ENCODE measurements at places on chromosomes 16 and 17. TPM values are rescaled to one million over a fixed set of nuclear protein-coding genes. Genes with fewer than 3 reads are reported as not detected.

The HELZ gene
- total RNA-seq: 41.5 TPM

The CACNG1 gene
- 112 TPM for total RNA-seq

The RBBP6 gene
- total RNA-seq: 21.6 TPM

The TPSB2 gene
- total RNA-seq: 0.89 TPM

The CX3CL1 gene
- total RNA-seq: 2.5 TPM

The PRR35 gene
- total RNA-seq: 0.13 TPM

The ABI3 gene
- total RNA-seq: 3.1 TPM

The HCRT gene
- 0.13 TPM for total RNA-seq

The PRSS33 gene
- not detected for total RNA-seq

The OTOP2 gene
- total RNA-seq: not detected

DNA sequence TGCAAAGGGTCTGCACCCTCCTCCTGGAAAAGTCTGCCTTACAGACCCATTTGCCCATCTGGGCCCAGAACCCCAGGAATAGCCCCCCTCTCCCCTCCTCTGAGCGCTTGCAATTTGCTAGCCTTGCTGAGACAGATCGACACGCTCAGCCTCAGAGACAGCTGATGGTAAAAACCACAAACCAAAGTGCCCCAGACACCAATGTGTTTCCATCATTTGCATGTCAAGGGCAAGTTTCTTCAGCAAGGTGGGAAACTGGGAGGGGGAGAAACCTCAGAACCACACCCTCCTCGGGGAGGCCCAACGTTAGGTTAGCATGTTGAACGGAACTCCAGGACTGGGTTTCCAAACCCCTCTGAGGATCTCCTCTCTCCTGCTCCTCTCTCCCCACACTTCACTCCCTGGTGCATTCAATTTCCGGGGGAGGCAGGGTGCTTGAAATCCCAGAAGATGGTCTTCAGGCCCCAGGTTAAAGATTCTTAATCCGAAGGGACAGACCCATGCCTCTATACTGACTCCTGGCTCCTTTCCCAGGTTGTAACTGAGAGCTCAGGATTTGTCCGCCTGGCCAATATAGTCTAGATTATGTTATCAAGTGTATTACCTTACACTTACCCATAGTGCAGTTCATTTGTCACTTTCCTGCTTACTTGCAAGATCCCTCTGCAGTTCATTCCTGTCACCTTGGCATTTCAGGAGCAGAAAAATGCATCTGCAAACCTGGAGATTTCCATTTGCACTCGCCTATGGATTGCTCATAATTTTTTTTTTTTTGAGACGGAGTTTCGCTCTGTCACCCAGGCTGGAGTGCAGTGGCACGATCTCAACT lies 1.3 kb upstream of the CUEDC1 start:
- no peak for DNase-seq
- H3K4me1 ChIP-seq: peaks cover 34% of the 10 kb centered on the region
- H3K27ac ChIP-seq: no peak overlapping the region
- peaks cover 5% of the 10 kb centered on the region for H3K36me3 ChIP-seq
- no peak overlapping the region for H3K4me3 ChIP-seq

- no peaks in the 10 kb centered on the region for H3K4me1 ChIP-seq
- H3K27me3 ChIP-seq: no peaks in the 10 kb centered on the region
- H3K27ac ChIP-seq: no peak overlapping the region
- H3K4me3 ChIP-seq: no peak overlapping the region
- no peaks in the 10 kb centered on the region for H3K36me3 ChIP-seq
Observed at GRCh38 chr16:82867485-82867884, 240.7 kb downstream of the CDH13 start.

GRCh38 chr17:30302241-30302640 lies 10.5 kb upstream of the BLMH start:
- DNase-seq: no peak
- H3K4me1 ChIP-seq: no peaks in the 10 kb centered on the region
- H3K27ac ChIP-seq: no peak overlapping the region
- no peaks in the 10 kb centered on the region for H3K27me3 ChIP-seq

DNA sequence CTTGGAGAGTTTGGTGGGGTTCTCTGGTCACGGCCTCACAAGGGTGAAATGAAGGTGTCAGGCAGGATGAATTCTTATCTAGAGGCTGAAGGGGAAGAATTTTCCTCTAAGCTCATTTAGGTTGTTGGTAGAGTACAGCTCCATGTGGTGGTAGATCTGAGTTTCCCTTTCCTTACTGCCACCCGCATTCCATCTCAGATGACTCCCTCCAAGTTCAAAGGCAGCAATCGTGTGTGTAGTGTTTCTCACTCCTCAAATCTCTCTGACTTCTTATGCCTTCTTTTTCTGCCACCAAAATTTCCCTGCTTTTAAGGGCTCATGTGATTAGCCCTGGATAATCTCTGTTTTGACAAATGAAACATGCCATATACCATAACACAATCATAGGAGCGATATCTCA lies 135.5 kb upstream of the MYOCD start:
- DNase-seq: no peak
- no peak overlapping the region for H3K4me3 ChIP-seq
- no peak overlapping the region for H3K27ac ChIP-seq
- H3K27me3 ChIP-seq: no peaks in the 10 kb centered on the region

- peaks cover 78% of the 10 kb centered on the region for H3K4me1 ChIP-seq
- no peaks in the 10 kb centered on the region for H3K27me3 ChIP-seq
- DNase-seq: no peak
- peak overlapping the region; percentile 60 for H3K27ac ChIP-seq
Observed at GRCh38 chr17:38453951-38454421, 25.7 kb downstream of the ARHGAP23 start.

GRCh38 chr17:2187758-2188157 lies 115.8 kb downstream of the SMG6 start:
- H3K36me3 ChIP-seq: peaks cover 40% of the 10 kb centered on the region
- no peak for DNase-seq
- H3K4me1 ChIP-seq: peaks cover 37% of the 10 kb centered on the region
- H3K27me3 ChIP-seq: no peaks in the 10 kb centered on the region
- H3K27ac ChIP-seq: peak overlapping the region; percentile 29
- H3K4me3 ChIP-seq: no peak overlapping the region

DNA sequence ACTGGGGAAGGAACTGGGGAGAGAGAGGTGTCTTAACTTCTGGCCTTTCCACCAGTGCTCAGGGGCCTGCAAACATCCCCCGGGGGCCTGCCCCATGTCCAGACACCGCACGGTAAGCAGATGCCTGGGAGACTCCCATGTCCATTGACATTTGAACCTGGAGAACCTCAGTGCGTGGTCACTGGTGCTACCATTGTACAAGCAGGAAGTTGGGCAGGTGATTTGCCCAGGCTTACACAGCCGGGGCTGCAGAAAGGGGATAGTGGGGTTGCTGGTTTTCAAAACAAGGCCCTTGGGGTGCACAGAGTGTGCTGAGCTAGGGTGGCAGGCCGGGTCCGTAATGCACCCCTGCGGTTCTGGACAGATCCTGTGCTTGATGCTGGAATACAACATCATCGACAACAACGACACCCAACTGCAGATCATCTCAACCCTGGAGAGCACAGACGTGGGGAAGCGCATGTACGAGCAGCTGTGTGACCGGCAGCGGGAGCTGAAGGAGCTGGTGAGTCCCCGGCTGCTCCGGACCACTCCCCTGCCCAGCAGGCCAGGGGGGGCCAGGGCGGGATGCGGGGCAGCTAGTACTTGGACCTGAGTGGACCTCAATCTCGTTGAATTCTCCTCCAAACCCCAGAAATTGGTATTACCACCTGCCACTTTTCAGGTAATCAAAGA lies 77.7 kb upstream of the PLCG2 start:
- no peak overlapping the region for H3K4me3 ChIP-seq
- H3K36me3 ChIP-seq: peaks cover 63% of the 10 kb centered on the region
- no peak for DNase-seq
- H3K4me1 ChIP-seq: peaks cover 24% of the 10 kb centered on the region

- peak within 1 kb of the TSS; percentile 59 for H3K4me3 ChIP-seq
- peaks cover 2% of the 10 kb centered on the region for H3K27me3 ChIP-seq
- peaks cover 14% of the 10 kb centered on the region for H3K4me1 ChIP-seq
- DNase-seq: peak; percentile 92
Observed at GRCh38 chr17:50507871-50508572, at the start of gene MYCBPAP. MYCBPAP (plus strand) TSS chr17:50508439; CDS start chr17:50508675, 236 bp downstream.

GRCh38 chr16:1940273-1941161 lies 2.5 kb downstream of the MSRB1 start:
- DNase-seq: no peak
- H3K36me3 ChIP-seq: peaks cover 37% of the 10 kb centered on the region
- no peaks in the 10 kb centered on the region for H3K27me3 ChIP-seq
- peak overlapping the region; percentile 42 for H3K27ac ChIP-seq
- no peak overlapping the region for H3K4me3 ChIP-seq
- peaks cover 28% of the 10 kb centered on the region for H3K4me1 ChIP-seq

DNA sequence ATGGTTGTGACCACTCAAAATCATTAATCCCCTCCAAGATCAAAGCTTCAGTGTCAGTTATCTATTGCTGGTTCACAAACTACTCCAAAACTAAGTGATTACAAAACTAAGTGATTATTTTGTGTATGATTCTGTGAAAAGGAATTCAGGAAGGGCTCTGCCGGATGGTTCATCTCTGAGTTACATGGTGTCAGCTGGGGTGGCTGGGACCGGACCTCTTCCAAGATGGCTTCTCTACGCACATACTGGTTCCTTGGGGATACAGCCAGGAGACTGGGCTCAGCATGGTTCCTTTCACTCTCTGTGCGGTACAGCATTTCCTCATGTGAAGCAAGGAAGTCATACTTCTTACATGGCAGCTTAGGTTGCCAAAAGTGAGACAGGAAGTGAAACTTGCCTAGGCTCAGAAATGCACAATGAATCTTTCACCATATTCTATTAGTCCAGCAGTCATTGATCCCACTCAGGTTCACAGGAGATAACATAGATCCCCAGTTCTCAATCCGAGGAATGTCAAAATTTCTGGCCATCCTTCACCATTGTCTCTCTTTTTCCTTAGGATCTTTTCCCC lies 97.9 kb upstream of the IRX6 start:
- no peak overlapping the region for H3K27ac ChIP-seq
- no peak for DNase-seq
- no peaks in the 10 kb centered on the region for H3K4me1 ChIP-seq

GRCh38 chr16:27820646-27821345 lies 242.7 kb downstream of the GSG1L start:
- DNase-seq: no peak
- H3K27ac ChIP-seq: no peak overlapping the region
- H3K27me3 ChIP-seq: peaks cover 11% of the 10 kb centered on the region
- no peaks in the 10 kb centered on the region for H3K36me3 ChIP-seq

DNA sequence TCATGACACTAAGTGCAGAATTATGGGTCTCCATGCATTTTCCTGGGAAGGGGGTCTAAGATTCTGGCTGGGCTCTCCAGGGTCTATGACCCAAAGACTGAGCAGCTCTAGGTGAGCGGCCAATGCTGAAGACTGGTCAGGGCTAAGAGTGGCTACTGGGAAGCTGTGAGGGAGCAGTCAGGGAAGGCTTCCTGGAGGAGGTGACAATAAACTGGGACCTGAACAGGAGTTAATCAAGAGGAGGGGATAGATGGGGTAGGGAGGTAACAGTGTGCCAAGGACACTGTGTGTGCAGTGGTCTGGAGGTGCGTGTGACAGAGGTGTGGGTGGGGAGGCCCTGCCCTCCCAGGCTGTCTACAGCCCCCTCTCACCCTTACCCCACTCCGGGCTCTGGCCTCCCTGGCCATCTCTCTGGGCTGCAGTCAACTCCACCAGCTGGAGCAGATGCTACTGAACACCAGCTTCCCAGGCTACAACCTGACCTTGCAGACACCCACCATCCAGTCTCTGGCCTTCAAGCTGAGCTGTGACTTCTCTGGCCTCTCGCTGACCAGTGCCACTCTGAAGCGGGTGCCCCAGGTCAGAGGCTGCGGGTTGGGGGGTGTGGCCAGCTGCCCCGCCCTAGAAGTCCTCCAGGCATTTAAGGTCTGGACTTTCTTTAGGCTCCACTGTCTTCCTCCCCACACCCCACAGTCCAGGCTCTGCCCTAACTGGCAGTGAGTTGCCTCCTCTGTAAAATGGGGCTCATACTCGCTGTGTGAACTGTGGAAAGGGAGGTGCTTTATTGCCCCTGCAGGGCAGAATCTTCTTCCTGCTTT lies 20.4 kb downstream of the ADGRG5 start:
- no peak overlapping the region for H3K27ac ChIP-seq
- H3K36me3 ChIP-seq: no peaks in the 10 kb centered on the region
- DNase-seq: no peak

DNA sequence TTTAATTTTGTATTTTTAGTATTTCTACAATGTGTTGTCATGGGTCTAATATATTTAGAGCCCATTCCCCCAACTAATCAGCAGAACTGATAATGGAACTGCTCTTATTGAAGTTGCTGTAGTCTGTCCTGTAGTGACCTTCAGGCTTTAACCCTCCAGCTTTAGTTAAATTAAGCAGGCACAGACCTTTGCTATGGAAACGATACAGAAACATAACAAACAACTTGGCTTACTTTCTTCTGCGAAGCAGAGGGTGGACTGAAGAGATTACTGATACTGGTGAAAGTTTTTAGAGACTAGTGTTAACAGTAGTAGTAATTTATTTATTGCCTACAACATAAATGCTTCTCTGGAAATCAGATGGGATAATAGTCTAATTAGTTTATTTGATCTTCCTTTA lies 61.4 kb downstream of the NFATC3 start:
- no peaks in the 10 kb centered on the region for H3K27me3 ChIP-seq
- peaks cover 2% of the 10 kb centered on the region for H3K4me1 ChIP-seq
- H3K4me3 ChIP-seq: no peak overlapping the region
- DNase-seq: peak; percentile 84
- peaks cover 10% of the 10 kb centered on the region for H3K36me3 ChIP-seq

GRCh38 chr16:28494121-28494851 lies at the start of gene APOBR:
APOBR (plus strand) TSS chr16:28494643; CDS start chr16:28494682, 39 bp downstream.
- peaks cover under 1% of the 10 kb centered on the region for H3K36me3 ChIP-seq
- H3K4me3 ChIP-seq: peak within 1 kb of the TSS; percentile 5
- peak within 1 kb of the TSS; percentile 51 for H3K27ac ChIP-seq

GRCh38 chr16:66735891-66736290 lies 15.5 kb downstream of the DYNC1LI2 start:
- H3K4me1 ChIP-seq: peaks cover 15% of the 10 kb centered on the region
- no peak overlapping the region for H3K27ac ChIP-seq
- no peaks in the 10 kb centered on the region for H3K27me3 ChIP-seq
- no peak for DNase-seq
- H3K4me3 ChIP-seq: no peak overlapping the region

DNA sequence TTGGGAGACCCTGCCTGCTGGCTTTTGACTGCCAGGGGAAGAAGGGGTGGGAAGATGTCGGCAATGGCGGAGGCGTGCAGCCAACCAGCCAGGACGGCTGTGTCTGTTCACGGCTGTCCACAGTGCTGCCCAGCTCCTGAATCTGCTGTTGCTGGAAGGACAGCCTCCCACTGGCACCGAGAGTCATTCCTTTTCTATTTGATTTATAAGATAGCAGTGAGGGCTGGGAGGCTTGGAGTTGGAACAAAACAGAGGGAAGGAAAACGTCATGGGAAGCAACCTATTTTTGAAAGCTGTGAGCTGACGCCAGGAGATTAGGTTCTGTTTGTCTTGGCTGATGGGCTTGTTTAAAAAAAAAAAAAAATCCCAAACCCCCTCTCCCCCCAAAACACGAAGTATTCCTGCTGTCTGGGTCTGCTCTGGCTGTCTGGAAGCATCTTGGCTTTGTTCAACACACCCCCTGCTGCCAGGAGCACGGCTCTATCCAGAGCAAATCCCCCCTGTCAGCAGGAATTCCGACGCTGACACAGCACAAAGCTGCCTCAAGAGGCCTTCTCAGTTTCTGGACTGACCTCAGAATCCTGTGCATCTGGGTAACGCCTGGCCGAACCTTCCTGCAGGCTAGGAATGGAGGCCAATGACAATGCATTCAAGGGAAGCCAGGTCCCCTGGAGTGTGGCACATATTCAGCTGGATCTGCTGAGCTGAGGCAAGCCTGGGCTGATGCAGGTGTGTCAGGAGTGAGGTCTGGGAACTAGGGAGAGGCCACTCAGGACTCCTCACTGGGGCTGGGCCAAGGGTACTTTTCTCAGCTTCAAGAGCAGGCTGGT lies 41.0 kb upstream of the SREBF1 start:
- H3K36me3 ChIP-seq: peaks cover 48% of the 10 kb centered on the region
- no peak overlapping the region for H3K4me3 ChIP-seq
- no peaks in the 10 kb centered on the region for H3K27me3 ChIP-seq
- DNase-seq: peak; percentile 95
- peaks cover 58% of the 10 kb centered on the region for H3K4me1 ChIP-seq
- H3K27ac ChIP-seq: peak overlapping the region; percentile 78
